Endothelial cell (in vitro differentiated cells): ENCODE measurements at places on chromosomes 12 and 14.
A peak's percentile ranks its signal among the peaks of the same experiment; 100 is the strongest.

GRCh38 chr14:82641050-82641540 is 1107.4 kb upstream of the SEL1L start:
- no peak for DNase-seq

DNA sequence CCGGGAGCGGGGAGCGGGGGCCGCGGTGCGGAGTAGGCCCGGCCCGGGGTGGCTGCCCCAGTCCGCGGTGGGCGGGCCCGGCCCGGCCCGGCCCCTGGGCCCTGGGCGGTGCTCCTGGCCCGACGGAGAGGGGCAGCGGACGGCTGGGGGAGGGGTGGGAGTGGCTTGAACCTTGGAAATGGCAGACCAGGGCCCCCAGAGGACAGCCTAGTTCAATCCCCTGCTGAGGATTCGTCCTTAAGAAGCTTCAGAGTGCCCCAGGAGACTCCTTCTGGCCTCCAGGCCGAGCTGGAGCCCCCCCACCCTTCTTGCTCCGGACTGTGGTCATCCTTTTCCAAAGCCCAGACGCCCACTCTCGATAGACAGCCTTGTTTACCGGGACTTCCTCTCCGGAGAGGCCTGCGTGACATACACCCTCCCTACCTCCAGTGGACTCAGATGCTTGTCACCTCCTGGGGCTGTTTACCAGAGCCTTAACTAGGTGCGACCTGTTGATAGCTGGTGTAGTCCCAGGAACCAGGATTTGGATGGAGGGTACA is 458 bp downstream of the KHNYN start:
- DNase-seq: peak; percentile 64

GRCh38 chr12:75291014-75291413 is 39.1 kb downstream of the CAPS2 start:
- DNase-seq: no peak

DNA sequence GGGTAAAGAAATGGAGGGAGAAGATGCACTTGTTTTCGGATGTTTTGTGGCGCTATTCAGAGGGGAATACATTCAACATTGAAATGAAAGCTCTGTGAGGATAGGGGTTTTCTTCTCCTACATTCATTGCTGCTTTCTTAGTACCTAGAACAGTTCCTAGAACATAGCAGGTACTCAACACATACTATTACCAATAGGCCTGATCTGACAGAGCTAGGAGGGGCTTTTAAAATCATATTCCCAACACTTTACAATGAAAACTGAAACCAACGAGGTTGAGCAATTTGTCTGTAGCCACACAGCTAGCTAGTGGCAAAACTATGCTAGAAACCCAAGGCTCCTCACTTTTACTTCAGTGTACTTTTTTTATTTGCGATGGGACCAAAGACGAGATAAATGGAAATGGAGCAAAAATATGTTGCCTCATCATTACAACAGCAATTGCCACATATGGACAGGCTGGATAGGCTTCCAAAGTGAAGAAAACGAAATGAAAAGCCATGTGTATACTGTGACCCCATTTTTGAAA is 23.1 kb upstream of the IL22 start:
- no peak for DNase-seq

- no peak for DNase-seq
Measured at GRCh38 chr12:45827974-45828373, 98.5 kb downstream of the ARID2 start.

DNA sequence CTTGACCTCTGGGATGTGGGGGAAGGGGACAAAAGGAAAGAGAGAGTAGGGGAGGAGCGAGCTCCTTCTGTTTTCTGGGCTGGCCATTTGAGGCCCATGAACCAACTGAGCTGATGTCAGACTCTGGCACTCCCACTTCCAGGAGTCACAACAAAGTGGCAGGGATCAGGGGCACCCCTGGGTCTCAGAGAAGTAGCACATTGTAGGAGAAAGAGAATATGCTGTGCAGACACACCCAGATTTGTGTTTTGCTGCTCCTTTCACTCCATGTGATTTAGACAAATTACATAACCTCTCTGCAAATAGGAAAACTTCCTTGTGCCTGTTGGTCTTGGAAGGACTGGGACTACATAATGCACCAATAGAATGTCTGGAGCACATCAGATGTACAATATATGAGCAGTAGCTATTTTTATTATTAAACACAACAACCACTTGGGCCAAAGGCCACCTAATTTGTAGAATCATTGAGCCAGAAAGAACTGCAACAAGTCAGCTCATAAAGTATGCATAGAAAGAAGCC is 265.5 kb downstream of the ZFP36L1 start:
- no peak for DNase-seq

DNA sequence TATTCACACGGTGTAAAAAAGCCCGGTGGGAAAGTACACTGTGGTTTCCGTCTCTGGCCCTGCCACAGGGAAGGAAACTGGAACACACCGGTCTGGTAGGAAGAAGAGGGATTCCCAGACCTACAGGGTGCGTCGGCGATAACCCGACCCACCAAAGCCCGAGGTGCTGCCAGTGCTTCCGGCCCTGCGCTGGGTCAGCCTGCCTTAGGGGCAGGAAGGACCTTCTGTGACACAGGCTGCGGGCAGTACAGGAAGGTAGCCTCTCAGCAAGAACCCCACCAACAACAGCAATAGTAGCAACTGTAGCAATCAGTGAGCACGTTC is 169.5 kb upstream of the FKBP4 start:
- DNase-seq: no peak

DNA sequence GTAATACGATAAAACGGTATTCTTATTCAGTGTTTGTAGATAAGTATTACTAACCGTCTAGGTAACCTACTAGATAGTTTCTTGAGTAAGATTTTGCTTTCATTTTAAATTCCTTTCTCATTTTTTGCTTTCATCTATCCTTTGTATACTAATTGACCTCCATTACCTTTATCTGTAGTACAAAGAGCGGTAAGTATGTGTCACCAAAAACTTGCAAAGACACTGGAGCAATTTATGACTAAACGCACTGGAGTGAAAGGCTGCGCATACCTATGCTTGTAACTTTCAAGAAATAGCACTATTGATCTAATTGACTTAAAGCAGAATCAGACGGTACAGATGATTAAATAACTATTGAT is 1.7 kb downstream of the ARHGAP5 start:
- no peak for DNase-seq

GRCh38 chr12:91388573-91388972 is 206.0 kb upstream of the DCN start:
- DNase-seq: no peak

GRCh38 chr12:9699898-9700605 is 30.5 kb downstream of the CLEC2D start:
- no peak for DNase-seq

DNA sequence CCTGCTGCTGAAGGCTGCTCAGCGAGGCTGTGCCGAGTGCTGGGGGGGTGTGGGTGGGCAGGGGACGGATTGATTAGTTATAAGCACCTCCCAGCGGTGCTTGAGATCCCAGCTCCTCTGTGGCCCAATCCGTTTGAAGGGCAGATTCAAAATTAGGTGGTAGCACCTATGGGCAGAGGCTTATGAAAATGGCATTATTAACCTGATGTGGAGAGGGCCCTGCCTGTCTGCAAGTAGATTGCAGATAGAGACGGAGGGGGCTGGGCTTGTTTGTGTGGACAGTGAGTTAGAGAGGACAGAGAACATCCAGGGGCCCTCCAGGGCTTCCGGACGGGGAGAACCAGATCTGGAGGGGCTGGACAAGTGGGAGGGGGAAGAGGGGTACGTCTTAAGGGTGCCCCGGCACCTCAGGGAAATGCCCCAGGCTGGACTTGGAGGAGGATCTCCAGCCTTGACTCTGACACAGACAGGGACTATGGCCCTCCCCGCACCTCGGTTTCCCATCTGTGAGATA is at the start of gene RTL1:
TSS of gene RTL1 (minus strand) at position 51 of the 514 bp plus-strand sequence. CDS start 18,934 bp downstream, outside the sequence.
- DNase-seq: no peak

DNA sequence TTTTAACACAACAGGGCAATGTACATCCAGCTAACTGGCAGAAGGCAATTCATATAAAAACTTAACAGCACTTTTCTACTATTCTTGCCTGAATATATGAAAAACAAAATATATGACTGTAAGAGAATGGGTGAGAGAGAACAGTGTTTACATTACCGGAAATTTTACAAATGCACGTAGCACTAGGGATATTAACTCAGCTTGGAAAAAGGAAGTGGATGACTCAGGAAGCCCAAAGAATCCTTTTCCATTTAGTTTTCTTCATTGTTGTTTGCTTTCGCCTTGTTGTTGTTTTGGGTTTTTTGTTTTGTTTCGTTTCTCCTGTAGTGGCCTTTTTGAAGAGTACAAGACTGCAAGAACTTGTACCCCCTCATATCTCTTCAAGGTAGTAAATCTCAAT is 295.5 kb downstream of the EGLN3 start:
- DNase-seq: no peak

GRCh38 chr14:102694530-102695166 is 82.6 kb upstream of the TRAF3 start:
- peak; percentile 66 for DNase-seq

DNA sequence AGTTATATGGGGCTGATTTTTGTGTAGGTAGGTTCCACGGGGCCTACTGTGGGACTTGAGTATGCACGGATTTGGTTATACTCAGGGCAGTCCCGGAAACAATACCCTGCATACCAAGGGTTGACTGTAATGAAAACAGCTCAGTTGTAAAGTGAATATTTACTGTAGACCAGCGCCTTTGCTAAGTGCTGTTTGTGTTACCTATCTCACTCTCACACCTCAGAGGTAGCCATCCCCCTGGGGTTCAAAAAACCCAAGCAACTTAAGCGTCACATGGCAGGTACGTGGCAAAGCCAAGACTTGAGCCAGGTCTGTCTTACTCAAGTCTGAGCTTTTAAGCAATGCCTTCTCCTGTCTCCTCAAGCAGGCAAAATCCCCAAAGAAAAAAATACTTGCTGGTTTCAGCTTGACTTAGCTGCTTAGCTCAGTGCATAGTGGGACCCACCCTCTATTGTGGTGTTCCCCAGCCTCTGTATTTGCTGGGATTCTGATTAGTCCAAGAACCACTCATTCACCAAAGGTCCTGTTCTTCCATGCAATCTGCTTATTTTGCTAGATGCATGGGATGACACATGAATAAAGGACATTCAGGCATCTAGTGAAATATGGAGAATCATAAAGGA is 34.2 kb upstream of the STRN3 start:
- no peak for DNase-seq

- no peak for DNase-seq
Measured at GRCh38 chr14:82449926-82450468, 916.3 kb upstream of the SEL1L start.

GRCh38 chr12:70399311-70399710 is 33.2 kb downstream of the KCNMB4 start:
- DNase-seq: no peak

DNA sequence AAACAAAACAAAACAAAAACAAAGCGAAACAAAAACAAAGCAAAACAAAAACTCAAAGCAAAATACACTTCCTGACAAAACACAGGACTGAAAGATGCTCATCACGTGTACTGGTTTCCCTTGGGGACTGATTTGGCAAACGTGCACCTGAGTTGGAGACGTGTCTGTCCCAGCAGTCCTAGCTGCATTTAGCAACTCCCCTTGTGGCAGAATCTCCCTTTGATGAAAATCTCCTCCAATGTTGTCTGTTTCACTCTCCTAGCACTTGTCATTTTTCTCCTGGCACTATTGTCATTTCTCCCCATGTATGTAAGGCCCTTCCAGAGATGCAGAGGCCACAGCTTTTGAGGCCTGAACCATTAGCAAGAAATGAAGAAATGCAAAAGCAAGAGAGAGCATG is 6.8 kb upstream of the SLC24A4 start:
- no peak for DNase-seq

DNA sequence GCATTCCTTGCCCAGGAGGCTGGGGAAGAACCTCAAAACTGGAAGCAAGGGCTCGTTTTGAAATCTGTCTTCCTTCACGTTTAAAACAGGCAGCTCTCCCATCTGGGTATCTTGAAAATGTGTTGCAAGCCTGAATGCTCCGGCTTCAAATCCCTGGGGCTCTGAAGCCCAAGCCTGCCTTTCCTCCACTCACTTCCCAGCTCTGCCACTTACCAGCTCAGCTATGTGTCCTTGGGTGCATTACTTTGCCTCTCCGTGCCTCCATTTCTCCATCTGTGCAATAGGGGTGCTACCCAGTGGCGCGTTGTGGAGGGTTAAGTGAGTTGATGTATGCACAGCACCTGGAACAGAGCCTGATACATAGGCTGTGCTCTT is 97.6 kb downstream of the GCH1 start:
- no peak for DNase-seq

- no peak for DNase-seq
Measured at GRCh38 chr14:101754893-101755292, 6.6 kb upstream of the PPP2R5C start.

GRCh38 chr12:120940006-120940405 is 35.8 kb upstream of the SPPL3 start:
- DNase-seq: no peak

- DNase-seq: no peak
Measured at GRCh38 chr14:36675581-36675980, 13.9 kb downstream of the PAX9 start.

- no peak for DNase-seq
Measured at GRCh38 chr12:9039397-9039977, 50.1 kb downstream of the KLRG1 start.

DNA sequence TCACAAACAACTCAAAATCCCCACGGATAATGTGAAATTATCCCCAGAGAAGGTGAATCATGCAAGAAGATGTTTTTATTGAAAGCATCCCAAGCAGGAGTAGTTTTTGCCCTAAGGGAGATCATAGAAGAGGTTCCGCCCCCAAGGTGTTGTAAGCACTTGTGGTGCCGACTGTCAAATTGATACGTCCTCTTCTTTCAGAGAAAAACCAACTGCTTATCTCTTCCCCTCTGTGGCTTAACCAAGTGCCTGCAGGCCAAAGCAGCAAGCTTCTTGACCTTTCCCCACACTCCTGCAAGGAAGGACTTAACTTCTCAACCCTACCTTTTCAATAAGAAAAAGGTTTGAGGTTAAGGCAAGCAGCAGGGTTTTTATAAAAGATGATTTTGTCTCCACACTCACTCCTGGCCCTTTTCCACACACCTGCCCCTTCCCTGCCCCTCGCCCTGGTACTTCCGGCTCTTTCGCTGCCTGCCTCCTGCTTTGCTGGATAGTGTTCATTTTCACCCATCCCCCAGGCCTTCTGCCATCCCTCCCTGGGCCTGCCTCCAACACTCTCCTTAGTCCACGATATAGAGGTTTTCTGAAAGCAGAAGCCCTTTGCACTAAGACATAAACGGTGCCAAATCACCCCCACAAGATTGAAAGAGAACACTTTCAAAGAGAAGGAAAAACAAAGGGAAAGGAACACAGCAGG is 114.5 kb downstream of the EGLN3 start:
- DNase-seq: no peak
